ENCODE measurements at places on chromosomes 2 and 18.
A peak's percentile ranks its signal among the peaks of the same experiment; 100 is the strongest.

DNA sequence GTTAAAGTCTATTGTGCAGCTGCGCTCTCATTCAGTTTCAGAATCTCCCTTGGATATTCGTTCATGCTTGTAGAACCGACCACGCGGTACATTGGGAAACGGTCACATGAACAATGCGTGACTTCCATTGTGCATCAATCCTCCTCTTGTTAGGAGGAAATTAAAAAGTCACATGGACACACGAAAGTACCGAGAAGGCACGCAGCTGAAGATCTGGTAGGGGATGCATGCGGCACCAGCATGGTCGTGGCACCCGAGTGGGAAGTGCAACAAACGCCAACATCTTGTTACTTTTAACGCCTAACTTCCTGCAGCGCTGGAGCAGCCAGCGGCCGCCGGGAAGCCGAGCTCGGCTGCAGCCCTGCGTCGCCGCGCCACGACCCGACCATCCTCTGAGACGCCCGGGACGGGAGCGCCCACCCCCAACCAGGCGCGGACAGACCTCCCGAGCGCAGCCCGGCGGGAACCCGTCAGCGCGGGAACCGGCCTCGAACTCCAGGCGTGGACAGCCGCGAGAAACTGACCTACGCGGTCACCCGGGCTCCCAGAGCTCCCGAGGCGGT is 412 bp downstream of the OSBPL1A start:
- DNase-seq = peak; percentile 26

- no peak for DNase-seq
Measured at GRCh38 chr2:239212929-239213642, 187.7 kb downstream of the HDAC4 start.

DNA sequence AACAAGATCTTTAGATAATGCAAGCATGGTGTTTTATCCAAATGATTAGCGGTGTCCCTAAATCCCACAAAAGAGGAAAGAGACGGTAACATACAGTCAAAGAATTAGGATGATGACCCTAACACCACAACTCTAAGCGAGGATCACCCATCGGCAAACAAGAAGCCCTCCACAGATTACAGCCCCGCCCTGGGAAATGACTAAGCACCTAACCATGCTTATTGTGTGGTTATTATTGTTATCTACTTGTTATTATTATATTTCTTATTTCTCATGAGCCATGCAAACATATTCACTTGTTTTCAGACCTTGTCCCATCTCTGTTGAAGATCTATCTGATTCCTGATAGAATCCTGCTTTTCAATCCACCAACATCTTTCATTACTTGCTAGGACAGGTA is 651.3 kb downstream of the NYAP2 start:
- no peak for DNase-seq

DNA sequence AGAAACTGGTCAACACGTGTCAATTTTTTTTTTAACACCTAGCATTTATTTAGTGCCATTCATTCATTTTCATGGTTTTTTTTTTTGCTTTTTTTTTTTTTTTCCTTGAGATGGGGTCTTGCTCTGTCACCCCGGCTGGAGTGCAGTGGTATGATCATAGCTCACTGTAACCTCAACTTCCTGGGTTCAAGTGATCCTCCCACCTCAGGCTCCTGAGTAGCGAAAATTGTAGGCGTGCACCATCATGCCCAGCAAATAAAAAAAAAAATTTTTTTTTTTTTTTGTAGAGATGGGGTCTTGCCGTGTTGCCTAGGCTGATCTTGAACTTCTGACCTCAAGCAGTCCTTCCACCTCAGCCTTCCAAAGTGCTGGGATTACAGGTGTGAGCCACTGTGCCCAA is 21.1 kb downstream of the USP14 start:
- no peak for DNase-seq

DNA sequence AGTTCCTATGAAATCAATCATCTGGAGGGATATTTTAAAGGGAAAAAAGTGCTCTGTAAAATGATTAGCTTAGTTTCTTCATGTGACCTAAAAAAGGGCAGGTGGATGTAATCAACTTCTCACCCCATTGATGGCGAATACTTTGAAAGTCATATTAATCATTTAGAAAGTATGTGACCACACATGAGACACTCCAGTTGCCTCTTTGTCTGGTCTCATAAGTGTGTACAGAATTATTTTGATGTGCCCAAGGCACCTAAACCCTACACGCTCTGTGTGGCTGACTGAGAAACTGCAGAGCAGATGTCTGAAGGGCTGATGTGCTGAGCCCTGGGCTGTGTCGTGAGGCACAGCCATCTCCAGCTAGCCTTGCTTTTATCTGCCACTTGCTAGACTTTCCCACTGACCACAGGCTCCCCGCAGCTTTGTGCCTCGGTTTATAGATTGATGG is 26.9 kb downstream of the SGPP2 start:
- no peak for DNase-seq

DNA sequence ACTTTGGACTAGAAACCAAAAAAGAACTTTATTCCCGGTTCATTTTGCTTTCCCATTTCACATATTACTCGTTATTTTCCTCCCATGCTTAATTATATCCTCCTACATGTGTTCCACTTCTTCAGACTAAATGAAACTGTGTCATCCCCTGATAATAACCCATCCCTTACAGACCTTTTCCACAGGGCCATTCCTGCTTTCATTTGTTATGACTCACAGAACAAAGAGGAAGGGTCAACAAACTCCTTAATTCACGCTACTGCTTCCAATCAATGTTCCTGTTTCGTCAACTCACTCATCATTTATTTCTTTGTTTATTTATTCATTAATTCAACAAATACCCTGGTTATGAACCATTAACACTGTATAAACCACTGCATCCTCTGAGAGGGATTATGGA is 104.5 kb downstream of the ZEB2 start:
- no peak for DNase-seq

GRCh38 chr18:62549755-62550154 is 26.9 kb downstream of the ZCCHC2 start:
- DNase-seq = no peak

DNA sequence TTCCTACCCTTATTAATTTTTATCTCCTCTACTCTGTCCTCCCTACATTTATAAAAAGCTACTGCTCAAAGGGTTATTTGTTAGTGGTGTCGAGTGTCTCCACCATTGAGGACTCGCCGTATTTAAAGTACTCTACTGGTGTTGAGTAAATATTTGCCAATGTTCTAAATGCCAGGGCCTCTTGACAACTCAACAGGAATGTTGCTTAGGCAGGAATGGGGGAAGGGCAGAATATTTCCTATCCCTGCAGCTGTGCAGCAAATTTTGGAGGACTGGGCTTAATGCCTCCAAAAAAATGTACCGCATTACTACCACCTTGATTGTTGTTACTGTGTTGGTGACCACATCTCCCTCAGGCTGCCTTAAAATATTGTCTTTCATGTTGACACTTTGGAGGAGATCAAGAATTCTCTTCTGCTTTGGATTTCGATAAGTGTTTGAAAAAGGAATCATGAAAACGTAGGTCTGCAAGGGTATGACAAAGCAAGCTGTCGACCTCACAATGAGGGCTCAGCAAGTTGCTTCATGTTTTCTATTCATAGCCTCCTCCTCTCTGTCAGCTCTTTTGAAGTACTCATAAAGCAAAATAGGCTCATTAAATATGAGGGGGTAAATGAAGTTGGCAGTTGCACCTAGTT is 84.3 kb downstream of the EFEMP1 start:
- DNase-seq = no peak

DNA sequence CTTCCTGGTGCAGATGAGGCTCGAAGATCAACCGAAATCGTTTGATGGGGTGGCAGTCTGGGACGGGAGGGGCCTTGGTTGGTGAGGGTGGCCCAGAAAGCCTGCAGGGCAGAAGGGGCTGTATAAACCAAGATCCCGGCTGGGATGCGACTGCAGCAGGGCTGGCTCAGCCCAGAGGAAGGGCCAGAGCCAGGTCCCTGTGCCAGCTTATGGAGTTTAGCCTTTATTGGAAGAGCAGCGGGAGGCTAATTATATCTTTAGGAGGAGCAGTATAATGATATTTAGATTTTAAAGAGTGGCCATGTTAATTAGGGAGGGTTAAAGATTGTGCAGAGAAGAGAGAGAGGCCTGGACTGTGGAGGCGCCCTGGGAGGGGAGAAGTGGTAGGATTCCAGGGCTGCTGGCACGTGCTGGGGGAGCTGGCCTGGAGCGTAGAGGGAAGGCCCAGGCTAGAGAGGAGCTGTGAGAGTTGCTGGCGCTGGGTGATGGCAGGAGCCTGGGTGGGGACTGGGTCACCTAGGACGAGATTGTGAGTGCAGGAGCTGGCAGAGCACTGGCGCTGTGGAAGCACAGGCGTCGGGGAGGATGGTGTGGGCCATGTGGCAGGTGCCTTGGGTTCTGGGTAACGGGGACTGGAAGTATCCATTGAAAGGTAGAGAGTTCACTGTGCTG is 25.1 kb downstream of the TRAF3IP1 start:
- DNase-seq = no peak

- no peak for DNase-seq
Measured at GRCh38 chr2:176479961-176480360, 210.7 kb downstream of the MTX2 start.

GRCh38 chr2:222423632-222424275 is 589 bp upstream of the SGPP2 start:
- DNase-seq = peak; percentile 74

DNA sequence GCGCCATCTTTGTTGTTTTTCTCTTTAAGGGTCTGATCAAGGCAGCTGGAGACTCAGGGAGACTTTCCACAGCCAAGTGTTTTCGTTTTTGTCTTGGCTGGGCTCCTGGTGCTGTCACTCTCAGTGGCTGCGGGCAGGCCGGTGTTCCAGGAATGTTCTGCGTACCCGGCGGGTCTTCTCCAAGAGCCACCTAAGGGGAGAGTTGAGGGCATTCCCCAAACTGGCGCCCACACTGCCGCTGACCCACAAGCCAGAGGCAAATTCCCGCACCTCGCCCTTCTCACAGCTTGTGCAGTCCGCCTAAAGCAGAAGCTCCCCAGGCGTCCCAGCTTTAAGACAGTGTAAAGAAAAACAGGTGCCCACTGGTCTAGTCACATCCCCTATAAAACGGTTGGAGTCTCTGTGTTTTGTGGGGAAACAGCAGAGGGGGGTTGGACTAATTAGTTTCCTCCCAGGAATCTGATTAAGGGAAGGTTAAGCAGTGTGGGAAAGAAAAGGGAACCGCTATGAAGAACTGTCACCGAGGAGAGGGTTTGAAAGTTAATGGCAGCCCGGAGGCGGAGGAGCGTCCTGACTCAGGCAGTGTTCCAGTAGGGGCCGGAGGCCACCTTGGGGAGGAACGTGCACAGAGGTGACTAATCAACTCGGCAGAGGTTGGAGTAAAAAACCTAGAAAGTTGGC is 224.5 kb downstream of the SLC4A3 start:
- DNase-seq = no peak

DNA sequence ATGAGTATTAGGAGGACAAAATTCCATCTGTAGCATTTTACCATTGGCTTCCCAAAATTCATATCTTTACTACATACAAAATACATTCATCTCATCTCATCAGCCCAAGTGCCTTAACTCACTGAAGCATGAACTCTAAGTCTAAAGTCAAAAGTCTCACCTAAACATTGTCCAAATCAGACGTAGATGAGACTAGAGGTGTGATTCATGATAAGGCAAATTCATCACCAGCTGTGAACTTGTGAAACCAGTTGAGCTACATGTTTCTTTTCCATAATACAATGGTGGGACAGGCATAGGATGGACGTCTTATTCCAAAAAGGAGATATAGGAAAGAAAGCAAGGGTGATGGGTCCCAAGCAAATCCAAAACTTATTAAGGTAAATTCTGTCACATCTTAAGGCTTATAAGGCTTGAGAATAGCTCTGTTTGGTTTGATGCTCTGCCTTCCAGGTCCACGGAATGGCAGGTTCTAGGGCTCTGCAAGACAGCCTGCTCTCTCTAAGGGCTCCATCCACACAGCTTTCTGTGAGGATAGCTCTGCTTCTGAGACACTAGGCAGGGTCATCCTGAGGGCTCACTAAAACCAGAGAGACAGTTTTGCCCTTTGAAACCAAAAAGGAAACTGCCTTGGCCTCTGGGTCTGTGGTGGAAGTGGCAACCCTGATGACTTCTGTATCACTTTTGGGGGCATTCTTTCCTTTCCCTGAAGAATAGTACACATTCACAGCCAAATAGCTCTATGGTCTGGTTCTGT is 9.6 kb downstream of the IFIH1 start:
- no peak for DNase-seq

- DNase-seq = no peak
Measured at GRCh38 chr2:68837861-68838341, 33.3 kb downstream of the BMP10 start.

- DNase-seq = no peak
Measured at GRCh38 chr2:8602809-8603208, 79.0 kb upstream of the ID2 start.

DNA sequence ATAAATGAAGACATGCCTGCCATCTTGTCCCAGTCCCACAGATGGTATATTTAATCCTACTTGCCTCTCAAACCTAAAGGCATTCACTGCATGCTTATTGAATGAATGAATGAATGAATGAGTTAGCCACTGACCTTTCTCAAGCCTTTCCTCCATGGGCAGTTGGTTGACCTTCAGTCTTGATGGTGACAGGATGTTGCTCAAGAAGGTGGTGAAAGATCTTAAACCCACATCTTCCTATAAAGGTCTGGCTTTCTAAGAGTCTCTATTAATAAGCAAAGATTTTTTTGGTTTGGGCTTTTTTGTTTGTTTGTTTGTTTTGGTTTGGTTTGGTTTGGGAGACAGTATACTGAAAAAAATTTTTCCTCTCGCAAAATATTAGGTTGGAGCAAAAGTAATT is 41.7 kb downstream of the KIAA2012 start:
- DNase-seq = no peak

- DNase-seq = peak; percentile 59
Measured at GRCh38 chr2:126761981-126762878, 106.3 kb downstream of the GYPC start.

DNA sequence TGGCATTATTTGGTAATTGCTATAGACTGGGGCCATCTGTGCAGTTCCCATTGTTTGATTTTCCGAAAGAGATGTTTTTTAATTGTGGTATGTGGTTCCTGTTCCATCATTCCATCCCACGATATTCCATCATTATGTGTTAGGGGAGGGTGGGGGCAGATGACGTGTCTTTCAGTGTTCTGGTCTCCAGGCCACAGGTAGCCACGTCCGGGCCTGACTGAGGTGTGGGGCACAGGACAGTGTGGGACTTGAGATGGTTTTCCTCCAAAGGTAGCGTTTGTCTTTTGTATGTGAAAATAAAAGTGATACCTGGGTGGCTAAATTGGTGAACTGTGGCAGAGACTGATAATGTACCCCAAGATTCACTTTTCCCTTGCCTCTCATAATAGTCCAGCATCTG is 192.2 kb upstream of the HAAO start:
- DNase-seq = no peak

DNA sequence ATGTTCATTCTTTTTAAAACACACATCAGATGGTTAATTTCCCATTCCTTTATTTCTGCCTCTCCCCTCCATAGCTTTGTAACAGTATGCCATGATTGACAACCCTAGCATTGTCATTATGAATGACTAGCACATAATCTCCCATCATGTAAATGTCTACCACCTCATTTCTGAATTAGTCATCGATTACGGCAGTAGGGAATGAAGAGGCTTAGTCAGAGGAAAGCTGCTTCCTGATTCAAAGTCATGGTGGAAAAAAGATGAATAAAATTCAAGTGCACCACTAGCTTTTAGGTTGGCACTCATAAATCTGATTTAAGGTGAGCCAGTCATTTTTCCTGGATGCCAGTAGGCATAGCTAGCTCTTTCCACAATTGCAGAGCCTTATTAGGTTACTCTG is 19.1 kb upstream of the ACMSD start:
- DNase-seq = no peak

GRCh38 chr2:158667586-158667985 is 127.5 kb upstream of the DAPL1 start:
- DNase-seq = no peak

- DNase-seq = no peak
Measured at GRCh38 chr2:217045700-217046475, 186.0 kb upstream of the TNP1 start.

- DNase-seq = no peak
Measured at GRCh38 chr2:80014637-80015036, 289.9 kb downstream of the LRRTM1 start.

Measured in CD4-positive, alpha-beta T cell treated with Interleukin-17A for 1 hour (primary cell).